ENCODE measurements at places on chromosomes 12 and 14. TPM values are rescaled to one million over a fixed set of nuclear protein-coding genes. Genes with fewer than 3 reads are reported as not detected.

- DNase-seq = no peak
Measured at GRCh38 chr12:94460616-94460959, 921 bp upstream of the CEP83 start.

MYF6 gene
- not detected for total RNA-seq

PHC1 gene
- 12.1 TPM for total RNA-seq

- no peak for DNase-seq
Measured at GRCh38 chr12:40752011-40752410, 59.8 kb downstream of the CNTN1 start.

DNA sequence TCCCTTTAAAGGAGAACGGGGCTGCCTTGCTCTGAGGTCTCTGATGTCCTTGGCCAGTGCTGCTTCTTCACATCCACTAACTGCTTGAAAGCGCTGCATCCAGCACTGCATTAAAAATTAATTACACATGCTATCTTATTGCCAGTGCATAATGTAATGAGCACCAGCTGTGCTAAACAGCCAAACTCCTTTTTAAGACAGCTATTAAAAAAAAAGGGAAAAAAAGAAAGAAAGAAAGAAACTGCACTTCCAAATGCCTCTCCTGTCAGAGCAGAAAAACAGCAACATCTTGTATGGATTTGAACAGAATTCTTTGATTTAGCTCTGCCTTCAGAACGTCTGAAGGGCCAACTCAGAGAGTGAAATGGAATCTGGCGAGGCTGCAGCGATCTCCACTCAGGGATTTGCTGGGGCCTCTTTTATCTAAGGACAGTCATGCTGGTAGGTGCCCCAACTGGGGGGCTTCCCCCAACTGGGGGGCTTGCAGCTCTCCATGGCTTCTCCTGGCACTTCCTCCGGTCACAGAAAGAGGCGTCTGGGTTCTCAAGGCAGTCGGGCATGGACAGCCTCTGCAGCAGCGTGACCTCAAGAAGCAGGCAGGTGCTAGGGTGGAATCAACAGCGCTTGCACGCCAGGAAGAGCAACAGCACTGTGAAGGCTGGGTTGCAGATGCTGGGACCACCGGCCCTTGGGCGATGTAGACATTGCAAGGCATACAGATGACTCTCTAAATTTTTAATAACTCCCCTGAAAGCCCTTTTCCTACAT lies 46.4 kb downstream of the BCL11B start:
- DNase-seq = no peak

GRCh38 chr14:79448960-79449359 lies 762.3 kb downstream of the DIO2 start:
- no peak for DNase-seq

ADAM21 gene
- total RNA-seq = not detected

GRCh38 chr14:93533842-93534241 lies 103.1 kb downstream of the UNC79 start:
- DNase-seq = no peak

DNA sequence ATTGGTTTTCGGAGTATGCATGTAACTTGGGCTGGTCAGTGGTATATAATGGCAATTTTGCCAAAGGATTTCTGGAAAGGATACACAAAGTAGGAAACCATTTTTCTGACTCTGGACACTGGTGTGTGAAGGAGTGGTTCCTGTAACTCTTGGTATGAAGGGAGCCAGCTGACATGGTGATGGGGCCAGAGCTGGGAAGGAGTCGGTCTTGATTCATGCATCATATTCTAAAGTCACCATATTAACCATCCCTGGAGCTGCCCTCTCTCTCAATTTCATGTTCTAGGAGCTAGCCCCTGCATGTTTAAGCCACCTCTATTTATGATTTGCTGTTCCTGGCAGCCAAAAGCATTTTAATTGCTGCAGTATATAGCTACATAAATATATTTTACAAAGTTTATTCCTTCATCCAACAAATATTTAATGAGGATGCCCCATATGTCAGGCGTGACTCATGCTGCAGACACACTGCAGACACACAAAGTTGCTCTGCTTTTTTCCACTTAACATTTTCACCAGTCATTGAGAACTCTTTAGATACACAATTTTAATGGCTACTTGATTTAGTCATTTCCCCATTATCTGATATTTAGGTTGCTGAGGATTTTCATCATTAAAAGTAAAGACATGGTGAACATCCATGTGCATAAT lies 78.7 kb upstream of the PSMC1 start:
- no peak for DNase-seq

EML1 gene
- total RNA-seq = 1.3 TPM

DHH gene
- not detected for total RNA-seq

- DNase-seq = no peak
Measured at GRCh38 chr14:101521978-101522377, 39.3 kb upstream of the DIO3 start.

DNA sequence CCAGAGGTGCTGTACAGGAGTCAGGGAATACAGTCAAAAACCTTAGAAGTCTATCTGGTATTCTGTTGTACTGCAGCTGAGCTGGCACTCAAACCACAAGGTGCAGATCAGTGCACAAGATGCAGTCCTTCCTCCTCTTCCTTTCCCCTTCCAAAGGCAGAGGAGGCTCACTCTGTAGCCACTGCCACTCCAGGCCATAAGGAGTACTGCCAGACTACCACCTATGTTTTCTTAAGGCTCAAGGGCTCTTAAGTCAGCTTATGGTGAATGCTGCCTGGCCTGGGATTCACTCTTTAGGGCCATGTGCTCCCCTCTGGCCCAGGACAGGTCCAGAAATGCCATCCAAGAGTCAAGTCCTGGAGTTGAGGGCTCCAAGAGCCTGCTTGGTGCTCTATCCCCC lies 200.3 kb downstream of the CRADD start:
- no peak for DNase-seq

NOS1 gene
- total RNA-seq = not detected

MYO1A gene
- 1.0 TPM for total RNA-seq

DNA sequence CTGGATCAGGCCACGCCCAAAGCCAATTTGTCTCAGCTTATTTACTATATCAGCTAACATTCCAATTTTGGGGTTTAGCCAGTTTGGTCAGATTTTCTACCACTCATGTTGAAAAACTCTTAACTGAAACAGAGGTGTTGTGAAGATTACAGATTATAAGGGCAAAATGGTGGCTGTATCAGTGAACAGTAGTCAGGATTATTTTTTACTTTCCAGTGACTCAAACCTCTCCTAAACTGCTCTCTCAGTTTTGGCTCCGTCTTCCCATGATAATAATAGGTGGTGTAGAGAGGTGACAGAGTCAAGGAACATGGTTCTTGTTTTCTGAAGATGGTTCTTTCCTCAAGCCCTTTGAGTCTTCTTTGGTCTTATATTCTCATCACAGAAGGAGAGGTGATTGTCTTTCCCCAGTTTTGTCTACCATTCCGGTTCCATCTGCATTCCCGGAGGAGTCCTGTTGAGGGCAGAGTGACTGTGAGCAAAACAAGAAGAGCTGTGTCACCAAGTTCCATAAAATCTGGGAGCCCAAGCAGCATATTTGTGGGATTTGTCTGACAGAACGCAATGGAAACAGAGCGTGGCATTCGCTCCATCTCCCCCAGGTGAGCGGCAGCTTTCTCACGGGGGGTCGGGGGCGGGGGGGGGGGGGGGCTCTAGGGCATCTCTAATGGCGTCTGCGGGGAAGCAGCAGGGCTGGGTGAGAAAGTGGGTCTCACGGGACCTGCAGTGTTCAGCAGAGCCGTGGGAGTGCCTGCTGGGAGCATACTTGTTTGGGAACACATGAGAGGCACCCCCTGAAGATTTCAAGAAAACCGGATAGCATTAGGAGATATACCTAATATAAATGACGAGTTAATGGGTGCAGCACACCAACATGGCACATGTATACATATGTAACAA lies 59.1 kb downstream of the TBC1D30 start:
- no peak for DNase-seq

DNA sequence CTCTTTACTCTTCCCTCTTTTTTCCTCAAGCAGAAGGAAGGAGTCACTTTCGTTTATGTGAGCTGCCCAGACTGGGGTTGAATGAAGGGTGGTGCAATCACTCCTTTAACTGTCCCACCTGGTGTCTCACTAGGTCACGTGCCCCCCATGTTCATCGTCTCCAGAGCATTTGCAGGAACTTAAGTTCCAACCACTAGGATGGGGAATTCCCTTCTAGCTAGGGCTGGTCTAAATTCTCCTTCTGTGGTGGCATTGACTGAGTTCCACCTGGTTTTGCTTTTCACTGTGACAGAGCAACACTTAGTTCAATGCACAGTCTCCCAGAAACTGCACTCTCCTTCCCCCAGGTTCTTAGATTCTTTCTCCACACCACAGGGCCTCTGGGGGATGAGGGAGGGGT lies 9.5 kb downstream of the FANCM start:
- no peak for DNase-seq

DNA sequence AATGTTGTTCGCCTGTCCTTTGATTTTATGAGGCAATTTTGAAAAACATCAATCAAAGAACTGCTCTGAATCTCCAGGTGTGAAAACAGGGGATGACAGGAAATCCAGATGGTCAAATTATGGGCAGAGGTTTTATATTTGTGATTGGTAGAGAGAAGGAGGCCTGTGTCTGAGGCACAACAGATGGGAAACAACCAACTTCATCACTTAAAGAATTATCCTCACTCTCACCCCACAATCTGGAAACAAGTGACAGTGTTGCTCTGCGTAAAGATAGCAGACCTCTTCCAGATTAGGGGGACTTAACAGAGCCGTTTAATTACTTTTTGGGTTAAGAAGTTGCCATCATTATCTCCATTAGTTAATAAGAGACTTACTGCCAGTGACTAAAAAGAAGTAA lies 64.1 kb upstream of the EGLN3 start:
- DNase-seq = no peak

DNA sequence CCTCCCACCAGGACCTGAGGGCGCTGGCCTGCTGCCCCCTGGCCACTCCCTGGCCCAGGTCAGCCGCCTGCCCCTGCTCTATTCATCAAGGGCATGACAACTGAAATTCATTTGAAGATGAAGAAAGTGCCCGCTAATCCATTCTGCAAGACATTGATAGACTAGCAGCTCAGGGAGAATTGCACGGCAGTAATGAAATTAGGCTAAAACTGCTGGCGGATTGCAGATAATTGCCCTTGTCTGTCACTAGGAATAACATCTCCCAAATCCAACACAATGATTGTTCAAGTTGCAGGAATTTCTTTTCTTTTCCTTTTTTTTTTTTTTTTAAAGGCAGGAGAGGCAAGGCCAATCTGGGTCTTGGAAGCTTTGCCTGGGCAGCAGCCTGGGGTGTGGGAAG lies 44.5 kb downstream of the MVK start:
- no peak for DNase-seq
